Stimulated activated CD8-positive, alpha-beta memory T cell treated with anti-CD3 and anti-CD28 coated beads, Interleukin-4, amount 100 ng/mL, for 24 hours (primary cell): ENCODE measurements at places on chromosomes 2 and 18.
A peak's percentile ranks its signal among the peaks of the same experiment; 100 is the strongest.

- DNase-seq: no peak
Observed at GRCh38 chr2:16588565-16588964, 77.1 kb downstream of the CYRIA start.

DNA sequence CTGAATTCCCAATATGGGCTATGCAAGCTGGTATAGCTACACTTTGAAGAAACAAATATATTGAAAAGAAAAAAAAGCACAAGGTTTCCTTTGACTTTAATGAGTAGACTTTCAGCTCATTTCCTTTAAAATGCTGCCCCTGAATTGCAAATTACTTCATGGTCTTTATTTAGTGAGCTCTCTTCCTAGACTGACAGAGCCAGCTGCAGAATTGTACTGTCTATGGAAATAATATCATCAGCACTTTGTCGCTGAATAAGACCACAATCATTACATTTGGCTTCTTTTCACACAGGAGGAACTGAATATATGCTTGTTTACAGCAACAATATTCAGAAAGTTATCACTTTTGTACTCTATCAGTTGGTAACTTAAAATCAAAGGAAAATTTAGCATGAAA, 41.7 kb downstream of the ARL5A start:
- DNase-seq: no peak

GRCh38 chr2:112465382-112465781, 16.6 kb upstream of the TTL start:
- no peak for DNase-seq

GRCh38 chr2:200624026-200624425, 38.2 kb downstream of the AOX1 start:
- no peak for DNase-seq

GRCh38 chr18:37280701-37281393, 284.8 kb downstream of the CELF4 start:
- DNase-seq: no peak

DNA sequence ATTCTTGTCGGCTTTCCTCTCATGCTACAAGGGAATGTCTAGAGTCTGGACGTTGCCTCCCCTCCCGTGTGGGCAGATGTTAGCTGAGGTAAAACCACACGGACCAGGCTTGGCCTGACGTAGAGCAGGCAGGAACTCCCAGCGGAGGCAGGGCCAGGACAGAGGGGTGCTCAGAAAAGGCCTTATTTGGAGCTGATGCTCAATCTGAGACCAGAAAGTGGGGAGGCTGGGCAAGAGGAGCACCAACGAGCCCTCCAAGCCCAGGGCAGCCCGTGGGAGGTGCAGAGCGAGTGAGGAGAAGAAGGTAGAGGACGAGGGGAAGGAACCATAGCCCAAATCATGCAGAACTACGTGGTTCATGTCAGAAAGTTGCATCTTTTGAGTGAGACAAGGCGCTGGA, 9.0 kb downstream of the TEX51 start:
- DNase-seq: no peak

DNA sequence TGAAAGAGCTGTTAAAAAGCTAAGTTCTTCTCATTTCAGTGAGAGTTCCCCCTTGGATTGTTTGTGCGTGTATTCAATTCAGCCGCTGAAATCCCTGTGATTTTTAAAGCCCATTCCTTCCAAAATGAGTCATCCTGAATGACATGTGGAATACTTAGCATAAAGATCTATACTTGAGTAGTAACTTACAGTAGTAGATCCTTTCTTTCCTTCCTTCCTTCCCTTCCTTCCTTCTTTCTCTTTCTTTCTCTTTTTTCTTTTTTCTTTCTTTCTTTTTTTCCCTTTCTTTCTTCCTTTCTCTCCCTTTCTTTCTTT, 18.2 kb upstream of the SOX11 start:
- DNase-seq: no peak

GRCh38 chr18:21826196-21826595, 85.6 kb downstream of the MIB1 start:
- DNase-seq: no peak

DNA sequence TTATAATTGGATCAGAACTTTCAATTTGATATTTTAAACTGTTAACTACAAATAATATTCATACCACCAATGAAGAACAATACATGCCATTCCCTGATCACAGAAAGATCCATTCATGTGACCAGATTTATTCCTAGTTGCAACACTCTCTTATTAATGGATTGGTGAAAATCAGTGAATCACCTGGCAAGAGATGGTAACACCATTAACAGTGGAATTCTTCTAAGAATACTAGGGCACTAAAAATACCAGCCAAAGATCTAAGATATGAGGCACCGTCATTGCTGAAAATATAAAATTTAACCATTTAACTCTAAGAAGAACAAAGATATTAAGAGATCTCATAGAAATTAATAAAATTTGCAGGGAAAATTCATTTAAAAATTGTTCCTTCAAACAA, 58.1 kb downstream of the MAP4K3 start:
- no peak for DNase-seq

DNA sequence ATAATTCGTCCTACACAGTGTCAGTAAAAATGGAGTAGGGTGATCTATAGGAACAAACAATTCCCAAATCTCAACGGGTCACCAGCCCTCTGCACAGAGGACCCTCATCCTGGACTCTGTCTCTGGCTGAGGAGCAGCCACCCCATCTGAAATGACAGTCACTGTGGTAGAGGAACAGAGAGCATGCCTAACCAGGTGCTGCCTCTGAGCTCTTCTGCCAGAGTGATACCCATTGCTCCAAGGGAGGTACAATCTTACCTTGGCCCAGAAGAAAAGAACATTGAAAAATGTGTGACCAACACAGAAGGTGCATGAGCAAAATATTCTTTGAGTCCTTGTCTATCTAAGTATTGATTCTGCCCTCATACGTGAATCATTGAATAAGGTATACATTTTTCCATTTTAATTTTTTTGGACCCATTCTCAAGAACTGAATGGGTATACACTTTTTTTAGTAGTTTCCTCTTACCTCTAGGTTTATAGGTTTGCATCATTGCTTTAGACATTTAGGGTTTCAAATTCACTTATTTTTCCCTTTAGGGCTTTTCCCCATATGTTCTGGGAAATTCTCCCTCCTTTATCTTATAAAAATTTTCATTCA, 8.7 kb downstream of the SP140 start:
- no peak for DNase-seq

- no peak for DNase-seq
Observed at GRCh38 chr2:121253674-121254240, 31.2 kb downstream of the TFCP2L1 start.

DNA sequence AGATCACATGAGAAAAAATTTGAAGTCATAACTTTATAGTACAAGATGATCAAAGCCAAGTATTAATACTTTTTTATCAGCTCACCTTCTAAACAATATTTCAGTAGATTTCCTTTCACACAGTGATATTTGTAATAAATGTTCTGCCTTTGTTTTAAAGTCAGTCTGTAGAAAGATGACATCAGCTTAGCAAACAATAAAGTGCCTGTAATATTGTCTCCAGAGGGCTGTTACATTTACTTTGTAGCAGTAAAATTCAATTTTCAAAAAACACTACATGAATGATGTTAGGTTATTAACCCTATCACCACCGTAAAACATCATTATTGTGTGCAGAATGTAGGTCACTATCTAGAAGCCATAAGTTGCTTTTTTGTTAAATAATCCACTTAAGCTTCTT, 49.6 kb downstream of the ZEB2 start:
- no peak for DNase-seq

DNA sequence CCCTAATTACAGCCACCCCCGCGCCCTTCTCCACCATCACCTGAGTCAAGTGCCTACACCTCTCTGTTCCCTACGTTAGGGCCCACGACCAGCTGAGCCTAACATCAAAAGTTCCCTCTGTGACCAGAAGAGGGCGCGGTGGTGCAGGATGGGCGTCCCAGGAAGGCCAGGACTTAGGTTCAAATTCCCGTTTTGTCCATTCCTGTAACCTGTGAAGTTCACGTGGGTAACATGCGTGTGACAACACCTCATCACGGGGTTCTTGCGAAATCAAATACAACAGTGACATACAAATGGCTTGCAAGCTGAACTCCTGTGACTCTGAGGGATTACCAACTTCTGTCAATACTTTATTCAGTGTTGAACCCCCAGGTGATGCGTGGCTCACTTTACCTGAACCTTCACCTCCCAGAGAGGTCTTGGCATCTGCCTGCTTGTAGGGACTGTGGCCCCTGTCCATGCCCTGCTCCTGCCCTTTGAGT, 207.9 kb downstream of the ARL4C start:
- peak; percentile 38 for DNase-seq

DNA sequence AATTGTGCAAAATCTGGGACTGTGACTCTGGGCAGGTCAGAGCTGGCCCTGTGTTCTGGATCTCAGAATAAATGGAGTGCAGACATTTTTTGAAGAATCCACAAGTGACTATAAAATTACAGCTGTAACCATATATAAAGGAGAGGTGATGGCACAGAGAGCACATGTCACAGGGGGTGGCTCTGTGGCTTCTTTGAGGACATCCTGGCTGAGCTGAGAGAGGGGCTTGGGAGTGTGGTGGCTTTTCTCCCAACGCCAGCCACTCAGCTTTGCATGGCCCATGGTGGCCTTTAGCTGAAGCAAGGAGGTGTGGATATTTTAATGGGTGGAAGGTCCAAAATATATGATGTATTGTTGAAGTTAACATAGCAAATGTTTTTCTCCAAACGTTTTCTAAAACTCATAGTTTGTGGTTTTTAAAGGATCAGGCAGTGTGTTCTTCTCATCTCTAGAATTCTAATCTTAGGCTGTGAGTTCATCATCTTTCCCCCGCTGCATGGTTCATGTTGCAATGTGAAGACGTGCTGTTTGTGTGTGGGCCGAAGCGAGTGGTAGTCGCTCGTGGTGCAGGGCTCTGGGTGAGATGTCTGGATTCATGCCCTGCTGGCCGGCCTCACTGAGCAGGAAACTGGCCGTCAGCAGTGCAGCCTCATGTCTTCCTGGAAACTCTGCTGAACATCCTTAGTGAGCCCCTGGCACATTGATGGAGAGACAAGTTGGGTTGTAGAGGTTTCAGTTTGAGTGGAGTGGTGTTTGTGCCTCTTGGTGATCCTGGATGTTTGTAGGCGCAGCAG, 109.9 kb downstream of the ZNF236 start:
- no peak for DNase-seq

- DNase-seq: no peak
Observed at GRCh38 chr18:48838166-48838775, 112.5 kb downstream of the SMAD7 start.

DNA sequence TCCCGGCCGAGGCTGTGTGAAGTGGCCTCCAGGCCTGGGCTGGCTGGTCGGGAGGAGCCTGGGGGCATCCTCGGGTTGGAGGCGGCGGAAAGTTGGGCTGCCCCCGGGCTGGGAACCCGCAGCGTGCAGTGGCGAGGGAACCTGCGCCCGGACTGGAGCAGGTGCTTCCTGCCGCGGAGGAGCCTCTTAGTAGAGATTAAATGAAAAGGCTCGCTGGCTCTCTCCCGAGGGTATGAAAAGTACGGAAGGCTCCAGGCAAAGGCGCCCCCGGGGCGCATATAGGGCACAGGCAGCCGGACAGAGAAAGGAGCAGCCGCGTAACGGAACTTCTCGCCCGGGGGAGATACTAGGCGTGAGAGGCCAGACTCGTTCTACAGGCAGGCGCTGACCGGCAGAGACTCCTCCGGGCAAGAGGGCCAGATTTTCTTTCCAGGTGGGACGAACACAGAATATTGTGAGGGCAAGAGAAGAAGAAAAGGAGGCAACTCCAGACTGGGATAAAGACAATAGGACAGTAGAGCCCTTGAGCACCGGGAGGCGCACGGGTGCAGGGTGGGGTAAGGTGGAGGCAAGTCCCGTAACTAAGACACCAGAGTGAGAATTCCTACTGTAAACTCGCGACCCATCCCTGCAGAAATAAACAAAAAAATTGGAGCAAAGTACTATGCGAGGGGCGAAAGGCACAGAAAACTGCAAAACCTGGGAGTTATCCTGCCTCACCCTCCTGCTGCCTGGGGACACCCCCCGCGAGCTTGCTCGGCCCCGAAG, 816 bp downstream of the CDH2 start:
- no peak for DNase-seq

DNA sequence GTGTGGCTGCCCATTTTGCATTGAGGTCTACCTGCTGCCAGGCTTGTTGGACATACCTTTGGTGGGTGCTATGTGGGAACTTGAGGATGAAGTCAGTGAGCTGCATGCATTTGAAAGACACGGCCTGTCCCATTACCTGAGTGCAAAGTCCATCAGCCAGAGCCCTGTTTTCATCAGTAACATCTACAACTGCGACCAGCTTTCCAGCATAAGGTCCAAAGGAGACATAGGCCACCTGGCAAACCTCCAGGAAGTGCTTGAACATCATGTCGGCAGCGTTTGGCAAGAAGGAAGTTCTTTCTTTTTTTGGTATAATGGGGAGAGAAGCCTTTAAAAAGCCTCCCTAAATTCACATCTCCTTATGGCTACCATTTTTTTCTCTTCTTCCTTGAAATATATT, 143.1 kb downstream of the FAM161A start:
- DNase-seq: no peak

- DNase-seq: no peak
Observed at GRCh38 chr2:68196120-68196716, 38.5 kb downstream of the PNO1 start.

GRCh38 chr2:231922311-231923009, 3.7 kb downstream of the NPPC start:
- no peak for DNase-seq

GRCh38 chr2:152550386-152550785, 166.9 kb downstream of the PRPF40A start:
- DNase-seq: no peak

- no peak for DNase-seq
Observed at GRCh38 chr2:5587766-5588165, 104.4 kb upstream of the SOX11 start.

- no peak for DNase-seq
Observed at GRCh38 chr2:239381709-239382134, 19.1 kb downstream of the HDAC4 start.

GRCh38 chr2:220708366-220708765, 863.7 kb downstream of the EPHA4 start:
- no peak for DNase-seq

DNA sequence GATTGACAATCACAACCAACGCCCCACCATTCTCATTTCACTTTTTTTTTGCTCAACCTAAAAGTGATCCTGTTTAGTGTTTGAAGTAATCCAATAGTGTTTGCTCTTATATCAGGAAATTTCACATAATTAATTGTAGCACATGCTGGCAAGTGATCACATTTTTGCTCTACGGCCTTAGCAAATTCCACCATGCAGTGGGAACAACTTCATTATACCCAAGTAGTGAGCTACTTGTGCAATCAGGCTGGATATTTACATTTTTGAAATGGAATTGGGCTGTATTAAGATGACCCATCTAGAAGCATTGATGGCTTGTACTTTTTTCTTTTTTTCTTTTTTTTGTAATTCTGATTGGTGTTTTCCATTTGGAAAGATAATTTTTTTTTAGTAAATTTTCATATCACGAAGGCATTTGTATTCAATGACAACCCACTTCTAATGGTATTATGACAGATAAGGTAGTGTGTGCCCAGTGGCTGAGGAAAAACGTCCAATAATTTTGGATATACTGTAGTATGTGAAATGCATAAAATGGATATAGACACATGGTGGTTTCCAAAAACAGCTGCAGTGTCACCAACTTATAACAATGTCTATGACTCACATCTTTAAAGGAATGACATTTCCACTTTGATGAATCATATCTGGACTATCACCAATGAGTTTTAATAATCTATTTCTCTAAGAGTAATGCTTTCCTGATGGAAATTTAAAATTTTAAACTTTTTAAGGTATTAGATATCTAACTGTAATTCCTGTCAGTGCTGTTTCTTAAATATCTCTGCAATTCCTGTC, 130.6 kb downstream of the COL6A3 start:
- no peak for DNase-seq

- DNase-seq: no peak
Observed at GRCh38 chr2:239778861-239779558, 246.1 kb downstream of the NDUFA10 start.
